NCI-H460 (cell line): ENCODE measurements at places on chromosomes 7 and 10.

GRCh38 chr7:154987571-154987970 lies 15.4 kb downstream of the PAXIP1 start:
- no peak for DNase-seq

DNA sequence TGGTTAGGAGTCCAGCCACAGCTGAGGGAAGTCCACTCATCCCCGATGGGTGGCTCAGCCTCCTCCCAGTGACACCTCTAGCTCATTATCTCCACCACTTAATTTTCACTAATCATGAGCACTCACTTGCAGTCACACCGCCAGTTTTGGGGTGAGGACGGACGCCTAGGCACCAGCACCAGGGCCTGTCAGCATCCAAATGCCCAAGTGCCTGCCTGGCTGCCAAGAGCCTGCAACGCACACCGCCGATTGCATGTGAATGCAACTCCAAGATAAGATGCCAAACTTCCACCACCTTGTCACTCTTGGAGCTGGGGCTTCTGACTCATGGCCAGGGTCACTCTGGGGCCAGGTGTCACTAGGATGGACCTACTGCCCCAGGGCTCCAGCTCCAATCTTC lies 24.4 kb upstream of the SMARCD3 start:
- DNase-seq = no peak

GRCh38 chr7:28531291-28531690 lies 119.0 kb downstream of the CREB5 start:
- no peak for DNase-seq

DNA sequence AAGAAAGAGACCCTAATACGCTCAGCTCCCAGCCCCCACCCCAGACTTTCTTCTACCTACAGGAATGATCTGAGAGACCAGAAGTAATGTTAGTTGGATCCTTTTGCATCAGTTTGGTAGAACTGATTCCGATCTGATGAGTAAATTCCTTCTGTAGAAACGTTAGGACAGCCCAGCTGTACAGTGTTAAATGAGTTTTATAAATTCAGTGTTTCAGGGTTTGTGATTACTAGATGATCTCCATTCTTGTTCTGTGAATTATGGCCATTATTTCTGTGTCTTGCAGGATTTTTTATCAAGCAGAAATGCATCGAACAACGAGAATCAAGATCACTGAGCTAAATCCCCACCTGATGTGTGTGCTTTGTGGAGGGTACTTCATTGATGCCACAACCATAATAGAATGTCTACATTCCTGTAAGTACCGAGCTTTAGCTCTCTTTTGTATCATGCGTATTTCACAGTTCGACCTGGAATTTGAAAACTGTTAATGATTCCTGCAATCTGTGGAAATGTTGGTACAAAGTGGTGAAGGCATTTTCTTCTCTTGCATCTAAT lies 5.3 kb downstream of the BMI1 start:
- DNase-seq = no peak

GRCh38 chr10:33010132-33011037 lies 52.4 kb upstream of the ITGB1 start:
- DNase-seq = peak; percentile 44

DNA sequence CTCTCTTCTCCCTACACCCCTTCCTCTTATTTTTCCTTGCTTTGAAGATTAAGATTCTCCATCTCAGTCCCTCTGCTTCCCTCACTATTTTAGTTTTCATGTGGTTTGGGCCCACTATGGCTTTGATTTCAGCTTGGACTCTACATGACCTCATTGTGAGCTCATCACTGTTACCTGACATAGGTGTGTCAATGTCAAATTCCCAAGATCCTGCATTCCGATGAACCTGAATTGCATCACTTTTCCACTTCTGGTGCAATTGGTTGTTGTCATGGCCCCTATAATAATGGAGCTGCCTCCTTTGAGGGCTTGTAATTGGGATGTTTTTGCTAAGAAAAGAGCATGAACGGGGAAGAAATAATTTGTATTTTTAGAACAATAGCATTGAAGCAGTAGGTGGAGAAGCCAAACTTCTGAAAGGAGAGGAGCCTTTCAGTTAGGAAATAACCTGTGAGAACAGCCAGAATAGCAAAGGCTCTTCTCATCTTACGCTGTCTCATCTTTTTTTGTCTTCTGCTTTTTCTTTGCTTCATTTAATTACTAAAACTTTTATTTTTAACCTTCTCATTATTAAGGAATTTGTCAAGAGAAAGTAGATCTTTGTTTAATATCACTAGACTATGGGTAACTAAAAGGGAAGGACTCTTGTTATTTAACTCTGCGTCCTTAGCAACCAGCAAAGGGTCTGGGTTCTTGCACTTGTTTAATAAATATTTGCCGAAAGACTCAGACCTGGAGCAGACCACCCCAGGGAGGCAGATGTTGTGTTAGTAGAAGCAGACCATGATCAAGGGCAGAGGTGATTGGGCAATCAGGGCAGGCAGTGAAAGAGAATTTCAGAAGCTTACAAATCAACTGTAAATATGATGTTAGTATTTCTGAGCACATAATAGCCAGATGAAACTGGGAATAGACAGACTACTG lies 95.4 kb downstream of the TES start:
- no peak for DNase-seq

DNA sequence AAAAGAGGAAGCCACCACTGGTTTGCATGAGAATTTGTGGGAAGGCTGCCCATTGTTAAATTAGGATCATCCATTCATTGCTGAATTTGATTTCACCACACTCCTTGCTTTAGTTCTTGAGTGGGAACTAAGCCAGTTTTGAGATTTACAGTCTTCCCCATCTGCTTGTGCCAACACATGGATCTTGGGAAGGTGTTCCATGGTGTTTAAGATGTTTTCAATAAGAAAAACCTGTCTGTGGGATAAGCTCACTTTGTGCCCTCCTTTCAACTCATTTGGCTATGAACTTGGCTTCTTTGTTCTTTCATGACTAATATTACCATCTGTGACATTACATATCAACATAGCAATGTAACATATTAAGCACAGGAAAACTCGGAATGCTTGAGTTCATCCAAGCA lies 73.2 kb downstream of the INHBA start:
- no peak for DNase-seq

- no peak for DNase-seq
These were observed 210.6 kb downstream of the TNS3 start for GRCh38 chr7:47371317-47371716.

GRCh38 chr10:48633381-48634197 lies 28.7 kb upstream of the ARHGAP22 start:
- no peak for DNase-seq

GRCh38 chr7:13904007-13904406 lies 85.5 kb downstream of the ETV1 start:
- DNase-seq = no peak

DNA sequence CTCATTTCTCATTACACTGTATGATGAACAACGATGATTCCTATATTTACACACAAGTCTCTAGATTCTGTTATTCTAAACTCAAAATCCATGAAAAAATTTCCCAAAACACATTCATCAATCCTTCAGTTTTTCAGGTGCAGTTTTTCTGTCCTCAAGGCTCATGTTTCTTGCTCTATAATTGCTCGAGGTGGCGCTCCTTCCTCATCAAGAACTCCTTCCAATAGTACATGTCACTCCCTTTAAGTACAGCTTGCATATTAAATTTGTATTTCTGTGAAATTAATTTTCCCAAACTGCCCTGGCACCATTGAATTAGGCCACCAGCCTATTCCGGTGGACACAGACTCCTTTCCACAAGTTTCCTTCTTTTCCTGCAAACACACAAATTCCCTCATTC lies 188.7 kb upstream of the MINDY3 start:
- DNase-seq = no peak

DNA sequence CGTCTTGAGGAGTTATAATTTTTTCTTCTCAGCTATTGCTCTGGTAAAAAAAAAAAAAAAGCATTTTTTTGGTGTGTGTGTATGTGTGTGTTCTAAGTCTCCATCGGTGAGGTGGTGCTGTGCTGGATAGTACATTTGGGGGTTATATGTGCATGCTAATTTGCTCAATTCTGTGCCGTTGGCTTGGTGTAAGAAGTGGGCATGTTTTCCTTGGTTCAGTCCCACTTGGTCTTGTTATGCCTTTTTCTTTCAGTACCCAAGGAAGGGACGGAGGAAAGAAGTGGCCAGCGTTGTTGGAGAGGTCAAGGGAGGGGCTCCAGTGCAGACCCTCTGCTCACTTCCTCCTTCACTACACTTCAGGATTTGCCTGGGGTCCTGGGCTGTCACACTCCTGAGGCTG lies 20.4 kb downstream of the LRMDA start:
- DNase-seq = no peak

DNA sequence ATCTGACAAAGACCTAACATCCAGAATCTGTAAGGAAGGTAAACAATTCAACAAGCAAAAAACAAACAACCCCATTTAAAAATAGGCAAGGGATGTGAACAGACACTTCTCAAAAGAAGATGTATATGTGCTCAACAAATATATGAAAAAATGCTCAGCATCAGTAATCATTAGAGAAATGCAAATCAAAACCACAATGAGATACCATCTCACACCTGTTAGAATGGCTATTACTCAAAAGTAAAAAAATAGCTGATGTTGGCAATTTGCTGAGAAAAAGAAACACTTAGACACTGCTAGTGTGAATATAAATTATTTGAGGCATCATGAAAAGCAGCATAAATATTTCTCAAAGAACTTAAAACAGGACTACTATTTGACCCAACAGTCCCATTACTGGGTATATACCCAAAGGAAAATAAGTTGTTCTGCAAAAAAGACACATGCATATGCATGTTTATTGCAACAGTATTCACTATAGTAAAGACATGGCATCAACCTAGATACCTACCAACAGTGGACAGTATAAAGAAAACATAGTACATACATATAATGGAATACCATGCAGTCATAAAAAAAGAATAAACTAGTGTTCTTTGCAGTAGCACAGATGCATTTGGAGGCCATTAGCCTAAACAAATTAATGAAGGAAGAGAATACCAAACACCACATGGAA lies 980.1 kb downstream of the KCNMA1 start:
- no peak for DNase-seq
